ENCODE measurements at places on chromosomes 13 and 19.

DNA sequence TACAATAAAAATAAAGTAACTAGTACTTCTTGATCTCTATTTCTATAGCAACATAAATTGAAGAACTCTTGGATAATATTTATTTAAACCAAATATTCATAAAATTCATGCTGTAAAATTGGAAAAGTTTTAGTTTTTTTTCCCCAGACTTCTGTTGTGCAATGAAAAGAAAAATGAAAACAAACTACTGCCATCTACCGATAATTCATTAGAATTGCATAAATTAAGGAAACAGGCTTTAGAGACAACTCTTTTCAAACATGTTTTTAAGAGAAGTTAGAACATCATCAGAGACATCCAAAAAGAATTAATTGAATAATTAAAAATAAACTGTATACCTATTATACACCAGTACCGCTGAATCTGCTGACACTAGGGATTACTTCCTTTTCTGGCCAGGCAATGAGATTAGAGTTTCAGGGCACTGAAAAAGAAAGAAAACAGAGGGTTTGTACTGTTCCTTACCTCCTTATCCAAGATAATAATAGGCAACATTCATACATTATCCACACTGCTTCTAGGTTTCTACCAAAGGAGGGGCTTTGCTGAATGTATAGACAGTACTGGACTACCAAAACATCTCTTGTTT, 4.9 kb downstream of the CCDC122 start:
- no peak for DNase-seq

- no peak for DNase-seq
These were observed 91.9 kb downstream of the RAB20 start for GRCh38 chr13:110469597-110469996.

- peak; percentile 49 for DNase-seq
These were observed 814 bp downstream of the NBEA start for GRCh38 chr13:34942732-34943435.

- no peak for DNase-seq
These were observed 47.9 kb upstream of the INTS6 start for GRCh38 chr13:51500687-51501086.

DNA sequence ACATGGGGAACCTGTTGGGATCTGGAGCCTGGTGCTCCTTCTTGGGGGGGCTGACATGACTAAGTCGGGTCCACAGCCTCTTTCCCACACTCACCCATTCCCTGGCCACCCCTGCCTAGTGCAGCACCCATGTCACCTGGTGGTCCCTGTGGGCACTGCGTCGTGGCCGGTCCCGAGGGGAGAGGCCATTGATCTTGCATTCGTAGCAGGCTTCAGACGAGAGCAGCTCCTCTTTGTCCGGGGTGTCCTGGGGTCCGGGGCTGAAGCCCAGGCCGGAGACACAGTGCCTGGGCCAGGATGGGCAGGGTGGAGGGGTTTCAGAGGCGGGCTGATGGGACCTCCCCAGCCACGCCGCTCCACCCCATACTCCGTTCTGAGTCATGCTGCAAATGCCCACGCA, 19.4 kb downstream of the CCL25 start:
- no peak for DNase-seq

GRCh38 chr13:75788481-75788981, 152.4 kb downstream of the LMO7 start:
- no peak for DNase-seq

DNA sequence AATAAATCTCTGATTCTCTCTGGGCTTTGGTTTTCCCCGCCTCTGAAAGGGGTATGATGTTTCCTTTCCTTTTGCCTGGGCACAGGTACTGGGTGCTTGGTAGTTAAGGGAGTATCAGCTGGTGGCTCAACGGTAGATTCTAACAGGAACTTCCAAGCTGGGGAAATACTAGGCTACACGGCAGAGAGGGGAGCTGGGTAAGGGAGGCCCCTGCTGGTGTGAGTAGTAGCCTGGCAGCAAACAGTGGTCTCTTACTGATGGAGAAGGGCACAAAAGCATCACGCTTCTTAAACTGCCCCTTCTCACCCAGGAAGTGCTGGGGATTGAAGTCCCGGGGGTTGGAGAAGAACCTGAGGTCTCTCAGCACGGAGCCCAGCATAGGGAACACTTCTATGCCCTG, 26.9 kb upstream of the CYP2A7 start:
- no peak for DNase-seq

DNA sequence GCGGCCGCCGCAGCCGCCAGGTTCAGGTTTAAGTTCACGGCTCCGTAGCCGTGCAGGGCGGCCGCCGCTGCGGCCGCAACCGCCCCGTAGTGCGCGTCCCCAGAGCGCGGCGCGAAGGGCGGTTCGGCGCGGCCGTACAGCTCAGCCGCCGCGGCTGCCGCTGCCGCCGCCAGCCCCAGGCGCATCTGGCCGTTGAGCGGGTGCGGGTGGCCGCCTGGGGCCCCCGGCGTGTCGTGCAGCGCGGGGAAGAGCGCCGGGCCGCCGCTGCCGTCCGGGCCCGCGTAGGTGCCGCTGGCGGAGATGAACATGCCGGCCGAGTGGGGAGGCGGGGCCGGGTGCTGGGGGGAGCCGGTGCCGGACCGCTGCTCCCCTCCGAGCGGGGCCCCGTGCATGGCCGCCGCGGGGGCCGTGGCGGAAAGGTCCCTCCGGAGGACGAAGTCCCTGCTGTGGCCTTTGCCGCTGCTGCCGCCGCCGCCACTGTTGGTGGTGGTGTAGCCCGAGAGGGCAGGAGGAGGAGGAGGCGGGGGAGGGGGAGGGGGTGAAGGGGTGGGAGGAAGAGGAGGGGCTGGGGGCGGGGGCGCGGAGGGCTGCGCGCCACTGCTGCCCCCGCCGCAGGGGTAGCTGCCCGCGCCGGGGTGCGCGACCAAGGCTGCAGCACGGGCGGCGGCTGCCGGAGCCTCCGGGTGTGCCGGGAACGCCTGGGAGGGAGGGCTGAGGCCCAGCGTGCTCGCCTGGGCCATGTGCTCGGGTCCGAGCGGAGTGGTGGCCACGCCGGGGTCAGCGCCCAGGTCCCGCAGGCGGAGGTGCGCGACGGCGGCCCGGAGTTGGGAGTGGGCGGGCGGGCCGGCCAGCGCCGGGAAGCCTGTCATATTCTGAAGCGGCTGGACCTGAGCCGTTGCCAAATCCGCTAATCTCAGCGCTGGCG, 654 bp downstream of the ZIC5 start:
- DNase-seq = no peak

GRCh38 chr19:55858969-55859368, 22.6 kb downstream of the NLRP4 start:
- DNase-seq = no peak

- DNase-seq = no peak
These were observed 4.2 kb downstream of the C19orf25 start for GRCh38 chr19:1474765-1475351.

- DNase-seq = no peak
These were observed 126.1 kb upstream of the SOX1 start for GRCh38 chr13:111940892-111941291.

DNA sequence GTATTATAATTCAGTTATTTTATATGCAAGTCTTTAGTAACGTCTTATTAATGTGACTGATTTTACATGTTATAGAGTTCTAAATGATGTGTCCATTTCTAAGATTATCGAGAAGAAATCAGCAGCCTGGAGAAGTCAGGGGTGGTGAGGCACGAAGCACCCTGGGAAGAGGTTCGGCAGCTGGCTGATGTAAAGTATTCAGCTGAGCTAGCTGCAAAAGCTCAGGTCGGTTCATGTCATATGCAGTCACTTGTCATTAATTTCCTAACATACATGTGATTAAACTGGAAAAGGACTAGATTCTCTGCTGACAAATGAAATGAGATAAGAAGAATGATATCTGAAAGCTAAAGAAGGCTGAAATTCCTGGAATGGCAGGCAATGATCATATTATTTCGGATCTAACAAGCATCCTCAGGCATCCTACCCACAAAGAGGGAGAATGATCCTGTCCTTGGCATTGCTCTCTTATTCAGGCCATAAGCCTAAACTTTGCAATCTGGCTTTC, 383.0 kb upstream of the SLITRK1 start:
- DNase-seq = no peak

- DNase-seq = no peak
These were observed 20.4 kb upstream of the SPRY2 start for GRCh38 chr13:80361298-80361697.

DNA sequence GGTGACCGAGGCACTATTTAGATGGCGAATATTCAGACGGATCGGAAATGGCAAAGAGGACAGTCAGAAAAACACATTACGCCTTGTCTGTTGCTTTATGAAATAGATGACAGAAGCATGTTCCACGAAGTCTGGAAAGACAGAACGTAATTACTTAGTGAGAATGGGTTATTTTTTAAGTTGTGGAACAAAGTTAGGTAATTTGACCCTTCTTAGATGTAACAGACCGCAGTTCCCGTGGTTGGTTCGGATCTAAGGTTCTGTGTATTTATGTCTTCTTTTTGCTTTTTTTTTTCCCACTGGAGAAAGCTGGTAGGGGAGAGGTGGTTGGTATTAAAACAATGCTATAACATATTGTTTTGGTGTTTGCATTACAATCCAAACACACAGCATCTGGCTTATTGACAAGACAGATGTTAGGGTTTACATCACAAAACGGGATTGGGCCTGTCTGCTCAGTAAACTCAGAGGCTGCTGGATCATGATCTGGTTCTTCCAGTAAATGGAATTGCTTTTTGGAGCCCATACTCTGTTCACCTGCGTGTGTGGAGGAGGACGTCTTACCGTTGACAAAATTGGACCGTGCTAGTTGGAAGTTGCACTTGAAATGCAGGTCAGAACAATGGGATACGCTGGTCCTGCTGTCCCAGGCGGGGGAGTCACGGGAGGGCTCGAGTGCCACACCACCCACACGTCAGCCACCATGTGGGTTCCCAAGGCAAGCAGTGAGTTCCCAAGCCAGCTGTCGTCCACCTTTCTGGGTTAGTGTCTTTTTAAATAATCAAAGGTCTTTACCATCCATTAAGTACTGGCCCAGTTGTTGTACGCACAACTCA, 13.8 kb downstream of the ATP11A start:
- DNase-seq = no peak

GRCh38 chr13:28541966-28542365, 47.0 kb upstream of the FLT1 start:
- DNase-seq = no peak

DNA sequence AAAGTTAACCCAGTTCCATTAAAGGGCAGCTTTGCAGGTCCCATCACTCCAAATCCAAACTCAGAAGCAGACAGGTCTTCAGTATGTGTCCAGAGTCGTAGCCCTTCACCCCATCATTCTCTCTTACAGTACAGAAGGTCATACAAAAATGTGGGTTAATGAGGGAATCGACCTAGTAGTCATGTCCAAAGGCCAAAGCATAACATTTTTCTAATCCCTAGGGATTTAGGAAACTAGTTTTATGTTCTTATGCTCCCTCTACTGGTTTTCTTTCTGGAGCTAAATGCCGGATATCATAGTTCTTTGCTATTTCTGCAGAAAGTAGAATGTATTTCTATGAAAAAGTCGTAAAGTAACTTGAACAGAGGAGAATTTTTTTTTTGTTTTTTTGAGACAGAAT, 72.2 kb downstream of the DHRS12 start:
- DNase-seq = no peak

GRCh38 chr13:112101360-112101930, 34.5 kb downstream of the SOX1 start:
- DNase-seq = no peak

GRCh38 chr19:56132316-56132822, 8.7 kb upstream of the ZNF444 start:
- DNase-seq = no peak

DNA sequence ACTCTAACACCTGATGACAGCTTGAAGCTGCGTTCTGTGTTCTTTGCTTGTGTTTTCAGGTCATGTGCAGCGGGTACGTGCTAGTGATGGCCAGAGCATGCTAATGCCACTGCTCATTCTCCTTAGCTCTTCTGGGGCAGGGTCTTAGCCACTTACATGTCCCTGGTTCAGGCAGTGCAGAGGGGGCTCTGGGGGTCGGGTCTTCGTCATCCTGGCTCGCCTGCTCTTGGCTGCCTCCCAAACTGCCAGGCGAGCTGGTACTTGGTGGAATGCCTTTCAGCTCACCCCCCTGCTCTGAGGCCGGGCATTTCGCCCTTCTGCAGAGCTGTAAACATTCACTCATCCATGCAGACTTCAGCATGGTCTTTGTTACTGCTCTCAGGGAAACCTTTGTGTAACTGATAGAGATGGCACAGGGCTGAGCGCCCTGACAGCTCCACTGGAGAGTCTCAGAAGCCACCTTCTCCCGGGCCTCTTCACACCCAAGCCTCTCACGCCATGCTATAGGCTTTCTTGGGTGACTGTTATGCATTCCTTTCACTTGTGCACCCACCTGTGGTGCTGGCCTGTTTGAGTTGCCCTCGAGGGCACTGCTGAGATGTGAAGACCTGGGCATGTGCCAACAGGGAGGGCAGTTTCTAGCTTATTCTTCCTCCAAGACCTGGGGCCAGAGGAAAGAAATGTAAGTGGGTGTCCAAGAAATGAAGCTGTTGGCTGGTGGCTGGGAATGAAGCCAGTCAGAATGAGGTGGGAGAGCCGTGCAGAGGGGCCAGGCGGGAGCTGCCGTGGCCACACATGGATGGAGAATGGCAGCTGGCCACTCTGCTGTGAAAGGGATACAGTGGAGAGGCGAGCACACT, 24.4 kb downstream of the FAM124A start:
- peak; percentile 74 for DNase-seq

DNA sequence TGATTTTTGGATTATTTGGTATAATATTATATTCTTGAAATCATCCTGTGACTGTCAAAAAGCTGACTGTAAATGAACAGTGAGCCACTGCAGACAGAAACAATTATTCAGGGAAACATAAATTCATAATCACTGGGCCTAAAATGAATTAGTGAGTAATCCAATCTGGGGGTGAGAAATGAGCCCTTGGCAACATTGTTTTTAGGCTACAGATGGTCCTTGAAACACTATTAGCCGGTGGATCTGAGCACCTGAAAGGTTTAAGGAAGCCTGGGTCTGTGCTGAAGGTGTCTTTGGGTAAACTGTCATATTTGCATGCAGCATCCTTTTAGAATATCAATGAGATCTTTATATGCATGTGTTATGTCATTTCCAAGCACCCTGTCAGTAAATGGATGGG, 290.7 kb downstream of the ATP8A2 start:
- no peak for DNase-seq

DNA sequence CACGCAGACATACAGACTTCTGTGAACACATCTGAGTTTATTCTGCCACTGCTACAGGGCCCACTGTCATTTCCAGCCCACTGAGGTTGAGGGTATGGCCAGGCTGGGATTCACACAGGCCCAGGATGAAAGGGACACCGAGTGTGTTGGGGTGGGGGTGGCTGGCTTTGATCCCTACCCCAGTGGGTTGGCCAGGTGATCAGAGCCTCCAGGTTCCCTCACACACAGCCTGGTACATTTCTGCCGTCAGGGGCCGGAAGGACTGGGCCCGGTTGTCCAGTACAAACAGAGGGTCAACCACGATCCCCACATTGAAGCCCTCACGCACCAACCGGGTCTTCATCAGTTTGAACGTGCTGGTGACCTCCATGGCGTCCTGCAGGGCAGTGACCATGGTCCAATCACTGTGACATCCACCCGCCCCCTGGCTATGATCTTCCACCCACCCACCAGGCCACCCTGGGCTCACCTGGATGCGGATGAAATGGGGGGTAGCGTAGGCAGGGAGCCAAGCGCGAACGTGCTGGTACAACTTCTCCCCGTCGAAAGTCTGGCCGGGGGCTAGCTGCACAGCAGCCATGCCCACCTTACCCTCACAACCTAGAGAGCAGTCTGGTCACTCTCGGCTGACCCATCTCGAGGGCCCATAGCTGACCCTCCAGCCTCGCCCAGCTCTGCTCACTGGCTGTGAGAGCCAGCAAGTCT, 13.3 kb downstream of the SLC27A5 start:
- DNase-seq = no peak

- no peak for DNase-seq
These were observed 656.6 kb downstream of the UQCRFS1 start for GRCh38 chr19:28556371-28556770.

GRCh38 chr13:75090872-75091615, 390.9 kb downstream of the TBC1D4 start:
- DNase-seq = no peak

All from C1 segment of cervical spinal cord (tissue), 14 donors.